ENCODE measurements at places on chromosomes 5 and 9. TPM values are rescaled to one million over a fixed set of nuclear protein-coding genes. Genes with fewer than 3 reads are reported as not detected.

DNA sequence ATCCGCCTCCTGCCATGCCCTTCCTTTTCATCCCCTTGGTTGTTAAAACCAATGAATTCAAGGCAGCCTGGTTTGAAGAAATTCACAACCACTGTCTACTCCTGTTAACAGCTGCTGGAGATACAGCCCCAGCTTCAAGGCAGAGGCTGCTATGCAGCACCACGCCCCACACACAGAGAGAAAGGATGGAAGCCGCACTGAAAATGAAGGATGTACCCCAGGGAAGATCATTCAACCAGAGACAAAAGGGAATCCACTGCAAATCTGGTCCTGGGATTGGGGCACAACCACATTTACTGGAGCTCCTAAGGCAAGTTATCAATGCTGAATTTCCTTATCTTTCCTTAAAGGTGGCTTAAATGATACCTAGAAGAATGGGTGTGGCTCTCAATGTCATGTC lies 58.7 kb downstream of the DPYSL3 start:
- DNase-seq: no peak

The BTNL8 gene
- total RNA-seq: not detected

GRCh38 chr5:61264273-61264661 lies 67.8 kb upstream of the ZSWIM6 start:
- no peak for DNase-seq

The ABCA2 gene
- total RNA-seq: 2.2 TPM

DNA sequence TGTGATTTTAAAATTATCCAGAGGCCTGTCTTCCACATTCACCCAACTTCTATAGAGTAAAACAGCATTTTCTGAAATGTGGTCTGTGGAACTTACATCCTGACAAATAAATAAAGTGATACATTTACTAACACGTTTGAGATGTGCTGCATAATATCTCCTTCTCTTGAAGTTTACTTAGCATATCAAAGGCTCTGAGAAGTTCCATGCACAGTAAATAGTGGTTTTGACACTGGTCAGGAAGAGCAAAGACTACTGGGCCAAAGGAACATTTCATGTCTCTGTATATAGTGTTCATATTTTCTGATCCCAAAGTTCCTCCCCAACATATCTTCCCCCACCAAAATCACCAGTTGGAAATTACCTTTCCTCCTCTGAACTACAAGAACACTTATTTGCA lies 30.5 kb upstream of the TARS1 start:
- DNase-seq: no peak

GRCh38 chr5:73816656-73817420 lies 190.8 kb downstream of the ARHGEF28 start:
- DNase-seq: no peak

The ADGRD2 gene
- total RNA-seq: 0.23 TPM

The INSL4 gene
- total RNA-seq: not detected

GRCh38 chr5:83392766-83393503 lies 78.6 kb upstream of the VCAN start:
- no peak for DNase-seq

The RABEPK gene
- total RNA-seq: 38.0 TPM

The THOC3 gene
- total RNA-seq: 124 TPM

- DNase-seq: peak; percentile 86
Observed at GRCh38 chr5:160312134-160312959, at the start of gene CCNJL. Gene CCNJL, minus strand, starts transcription at chr5:160312564. Its CDS starts 641 bp downstream, at chr5:160311923.

GRCh38 chr5:179610109-179610902 lies 13.2 kb downstream of the HNRNPH1 start:
- DNase-seq: no peak

The OMD gene
- total RNA-seq: not detected

DNA sequence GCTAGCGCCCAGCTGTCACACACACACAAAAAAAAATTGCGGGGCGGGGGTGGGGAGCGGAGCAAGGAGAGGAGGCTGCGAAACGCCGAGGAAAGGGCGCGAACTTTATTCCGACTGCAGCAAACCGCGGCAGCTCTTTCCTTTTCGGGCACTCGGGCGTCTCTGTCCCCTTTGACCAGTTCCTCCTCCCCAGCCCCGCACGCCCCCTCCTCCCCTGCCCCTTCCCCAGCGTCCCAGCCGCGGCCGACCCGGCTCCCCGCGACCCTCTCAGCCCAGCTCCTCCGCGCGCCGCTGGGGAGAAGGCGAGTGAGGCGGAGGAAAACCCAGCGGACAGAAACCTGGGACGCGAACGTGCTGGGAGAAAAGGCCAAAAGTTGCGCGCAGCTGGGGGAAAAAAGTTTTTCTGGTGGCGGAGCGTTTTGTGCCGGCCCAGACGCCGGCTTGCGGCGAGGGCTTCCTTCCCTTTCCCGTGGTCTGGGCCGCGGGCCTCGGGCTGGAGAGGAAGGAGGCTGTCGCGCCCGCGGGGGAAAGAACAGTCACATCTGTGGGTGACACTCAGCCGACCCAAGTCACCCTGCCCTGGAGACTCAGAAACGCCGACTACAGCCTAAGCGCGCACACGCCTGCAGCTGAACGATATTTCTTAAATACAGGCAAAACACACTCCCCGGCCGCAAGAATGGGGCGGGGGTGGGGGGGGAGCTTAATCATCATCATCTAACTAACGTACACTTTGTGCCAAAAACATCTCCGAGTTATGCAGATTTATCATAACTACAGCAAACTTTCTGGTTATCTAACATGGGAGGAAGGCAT lies 1.1 kb upstream of the BNC2 start:
- peak; percentile 51 for DNase-seq

The FKTN gene
- 24.4 TPM for total RNA-seq

DNA sequence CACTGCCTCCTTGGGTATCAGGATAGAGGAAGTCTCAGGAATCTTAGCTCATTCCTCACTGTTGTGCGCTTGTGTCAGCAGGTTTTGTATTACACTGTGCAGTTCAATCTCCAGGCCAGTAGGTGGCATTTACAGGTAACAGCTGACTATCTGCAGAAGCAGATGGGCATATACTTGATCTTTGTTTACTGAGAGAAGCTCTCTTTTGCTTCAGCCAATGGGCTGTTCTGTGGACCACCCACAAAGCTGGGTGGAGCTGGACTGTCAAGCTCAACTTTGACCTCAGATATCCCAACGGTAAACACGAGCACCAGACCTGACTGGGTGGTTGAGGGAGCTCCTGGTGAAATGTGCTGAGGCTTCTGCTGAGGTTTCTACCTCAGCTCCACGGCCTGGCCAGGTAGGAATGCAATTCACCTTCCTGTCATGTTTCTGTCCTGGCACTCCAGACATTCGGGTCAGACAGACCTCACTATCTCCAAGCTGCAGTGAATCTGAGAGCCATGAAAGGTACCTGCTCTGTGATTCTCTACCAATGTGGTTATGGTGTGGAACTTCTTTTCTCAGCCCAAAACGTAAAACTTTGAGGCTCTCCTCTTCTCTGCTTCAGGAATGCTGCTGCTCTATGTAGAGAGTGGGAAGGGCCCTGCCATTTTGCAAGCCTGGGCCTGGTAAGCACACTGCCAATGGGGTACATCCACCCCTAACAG lies 167.9 kb upstream of the ACTBL2 start:
- peak; percentile 54 for DNase-seq

DNA sequence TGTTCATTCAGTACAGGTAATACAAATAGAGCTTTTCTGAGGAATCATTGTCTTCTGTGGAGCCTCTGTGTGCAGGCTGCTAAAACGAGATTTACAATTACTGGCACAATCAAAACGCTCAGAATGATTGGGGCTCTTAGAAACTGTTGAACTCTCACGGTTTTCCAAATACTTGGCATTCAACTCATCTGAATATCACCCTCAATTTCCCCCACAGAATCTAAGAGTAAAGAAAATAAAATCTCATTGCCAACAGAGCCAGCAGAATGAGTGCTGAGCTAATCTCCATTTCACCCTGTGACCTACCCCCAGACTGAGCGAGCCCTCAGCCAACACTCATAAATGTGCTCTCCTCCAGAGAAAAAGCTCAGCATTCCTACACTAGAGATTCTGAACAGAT lies 35.3 kb upstream of the TMED7 start:
- DNase-seq: no peak
